ENCODE measurements at places on chromosomes 2 and 18.
A peak's percentile ranks its signal among the peaks of the same experiment; 100 is the strongest.

DNA sequence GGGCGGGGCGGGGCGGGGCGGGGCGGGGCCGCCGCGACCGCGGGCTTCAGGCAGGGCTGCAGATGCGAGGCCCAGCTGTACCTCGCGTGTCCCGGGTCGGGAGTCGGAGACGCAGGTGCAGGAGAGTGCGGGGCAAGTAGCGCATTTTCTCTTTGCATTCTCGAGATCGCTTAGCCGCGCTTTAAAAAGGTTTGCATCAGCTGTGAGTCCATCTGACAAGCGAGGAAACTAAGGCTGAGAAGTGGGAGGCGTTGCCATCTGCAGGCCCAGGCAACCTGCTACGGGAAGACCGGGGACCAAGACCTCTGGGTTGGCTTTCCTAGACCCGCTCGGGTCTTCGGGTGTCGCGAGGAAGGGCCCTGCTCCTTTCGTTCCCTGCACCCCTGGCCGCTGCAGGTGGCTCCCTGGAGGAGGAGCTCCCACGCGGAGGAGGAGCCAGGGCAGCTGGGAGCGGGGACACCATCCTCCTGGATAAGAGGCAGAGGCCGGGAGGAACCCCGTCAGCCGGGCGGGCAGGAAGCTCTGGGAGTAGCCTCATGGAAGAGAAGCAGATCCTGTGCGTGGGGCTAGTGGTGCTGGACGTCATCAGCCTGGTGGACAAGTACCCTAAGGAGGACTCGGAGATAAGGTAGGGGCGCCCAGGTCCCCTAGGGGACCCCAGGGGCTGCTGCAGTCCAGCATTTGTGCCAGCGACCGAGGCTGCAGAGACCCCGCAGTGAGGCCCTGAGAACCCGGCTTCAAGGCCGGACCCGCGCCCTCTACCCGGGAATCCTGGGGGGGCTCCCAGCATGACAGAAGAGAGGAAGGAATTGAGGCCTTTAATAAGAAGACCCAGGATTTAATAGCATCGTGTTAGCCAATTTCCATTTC is at the start of gene KHK:
TSS of gene KHK (plus strand) at position 49 of the 870 bp plus-strand sequence. CDS start at position 537, 488 bp downstream.
- DNase-seq: peak; percentile 74

DNA sequence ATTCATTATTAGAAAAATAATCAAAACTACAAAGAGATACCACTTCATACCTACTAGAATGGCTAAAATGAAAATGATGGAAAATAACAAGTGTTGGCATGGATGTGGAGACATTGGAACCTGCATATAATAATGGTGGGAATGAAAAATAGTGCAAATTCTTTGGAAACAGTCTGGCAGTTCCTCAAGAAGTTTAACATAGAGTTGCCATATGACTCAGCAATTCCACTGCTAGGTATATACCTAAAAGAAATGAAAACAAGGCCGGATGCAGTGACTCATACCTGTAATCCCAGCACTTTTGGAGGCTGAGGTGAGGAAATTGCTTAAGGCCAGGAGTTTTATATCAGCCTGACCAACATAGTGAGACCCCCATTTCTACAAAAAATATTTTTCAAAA is 41.6 kb upstream of the ACYP2 start:
- no peak for DNase-seq

DNA sequence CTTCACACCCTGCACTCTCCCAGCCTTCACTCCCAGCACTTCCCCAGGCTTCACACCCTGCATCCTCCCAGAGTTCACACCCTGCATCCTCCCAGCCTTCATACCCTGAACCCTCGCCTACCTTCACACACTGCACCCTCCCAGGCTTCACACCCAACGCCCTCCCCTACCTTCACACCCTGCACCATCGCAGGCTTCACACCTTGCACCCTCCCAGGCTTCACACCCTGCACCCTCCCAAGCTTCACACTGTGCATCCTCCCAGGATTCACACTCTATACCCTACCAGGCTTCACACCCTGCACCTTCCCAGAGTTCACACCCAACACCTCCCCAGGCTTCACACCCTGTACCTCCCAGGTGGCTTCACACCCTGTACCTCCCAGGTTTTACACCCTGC is 448.7 kb upstream of the MYT1L start:
- DNase-seq: no peak

DNA sequence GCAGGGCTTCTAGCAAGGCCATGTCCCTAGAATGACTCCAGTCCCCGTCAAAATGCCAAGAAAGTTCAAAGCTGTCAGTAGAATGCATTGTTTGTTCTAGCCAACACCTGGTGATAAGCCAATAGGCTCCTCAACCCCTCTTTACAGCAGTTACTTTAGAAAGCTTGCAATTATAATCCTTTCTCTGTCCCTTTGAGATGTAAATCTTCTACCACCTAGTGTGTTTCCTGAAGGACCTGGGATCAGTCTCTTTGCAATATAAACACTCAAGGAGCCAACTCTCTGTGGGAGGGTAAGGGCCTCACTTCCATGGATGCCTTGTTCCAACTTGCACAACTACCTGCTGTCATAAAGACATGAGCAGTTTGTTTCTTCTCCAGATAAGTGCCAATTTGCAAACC is 301.8 kb downstream of the NBAS start:
- DNase-seq: no peak

GRCh38 chr2:9347411-9347881 is 75.9 kb downstream of the ITGB1BP1 start:
- DNase-seq: peak; percentile 33

GRCh38 chr2:237819231-237819630 is 20.7 kb downstream of the RBM44 start:
- DNase-seq: no peak

DNA sequence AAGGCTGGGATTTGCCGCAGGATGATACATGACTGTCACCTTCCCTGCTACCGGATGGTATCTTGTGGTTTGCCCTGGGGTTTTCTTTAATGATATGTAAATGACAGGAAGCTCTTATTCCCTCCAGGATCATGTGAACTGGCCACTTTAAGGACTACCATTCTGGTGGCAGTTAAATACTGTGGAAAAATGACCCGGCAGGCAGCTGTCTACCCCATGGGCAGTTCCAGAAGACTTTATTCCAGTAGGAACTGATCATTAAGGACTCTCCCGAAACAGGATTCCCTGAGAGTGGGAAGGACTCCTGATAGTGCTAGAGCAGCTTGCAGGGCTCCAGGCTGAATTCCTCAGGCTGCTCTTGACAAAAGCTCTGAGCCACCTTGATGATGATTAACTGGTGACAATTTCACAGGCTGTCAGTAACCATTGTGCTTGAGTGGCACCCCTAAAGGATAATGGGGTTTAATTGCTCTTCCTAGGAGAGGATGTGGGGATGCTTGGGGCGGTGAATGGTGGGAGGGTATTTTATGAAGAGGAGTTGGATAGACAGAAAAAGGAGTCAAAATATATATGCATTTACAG is 212.0 kb downstream of the CPS1 start:
- DNase-seq: no peak

GRCh38 chr2:107222466-107222865 is 336.5 kb upstream of the ST6GAL2 start:
- DNase-seq: no peak

DNA sequence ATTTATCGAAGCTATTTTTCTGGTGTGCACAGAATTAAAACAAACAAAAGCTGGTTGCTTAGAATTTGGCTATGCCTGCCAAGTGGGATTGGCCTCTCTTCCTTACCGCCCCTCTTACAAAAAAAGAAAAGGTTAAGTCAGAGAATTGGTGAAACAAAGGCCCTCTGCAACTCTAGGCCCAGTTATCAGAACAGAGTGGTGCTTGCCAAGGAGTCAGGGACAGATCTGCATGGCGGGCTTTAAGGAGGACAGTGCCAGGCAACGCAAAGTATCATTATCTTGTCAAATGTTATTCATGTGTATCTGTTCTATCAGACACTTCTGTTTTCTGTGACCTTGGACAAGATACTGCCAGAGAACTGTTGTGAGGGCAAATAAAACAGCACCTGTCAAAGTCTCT is 78.3 kb downstream of the TGIF1 start:
- no peak for DNase-seq

GRCh38 chr2:221589696-221590095 is 17.6 kb upstream of the EPHA4 start:
- DNase-seq: no peak

DNA sequence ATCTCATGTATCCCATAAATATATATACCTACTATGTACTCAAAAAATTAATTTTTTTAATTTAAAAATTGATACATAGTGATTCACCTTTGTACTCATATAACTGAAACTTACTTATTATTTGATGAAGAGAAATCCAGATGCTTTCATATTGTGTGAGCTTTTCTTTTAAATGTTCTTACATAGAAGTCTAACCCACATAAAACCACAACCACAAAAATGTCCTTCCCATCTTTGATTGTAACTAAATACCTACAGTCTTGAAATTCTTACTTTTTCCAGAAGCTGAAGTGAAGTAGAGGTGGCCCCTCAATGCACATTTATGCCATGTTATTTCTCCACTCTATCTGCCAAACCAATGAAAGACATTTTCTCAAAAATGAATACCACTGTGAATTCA is 117.9 kb upstream of the COL5A2 start:
- no peak for DNase-seq

- DNase-seq: no peak
Observed at GRCh38 chr2:180033993-180034894, 27.1 kb upstream of the CWC22 start.

DNA sequence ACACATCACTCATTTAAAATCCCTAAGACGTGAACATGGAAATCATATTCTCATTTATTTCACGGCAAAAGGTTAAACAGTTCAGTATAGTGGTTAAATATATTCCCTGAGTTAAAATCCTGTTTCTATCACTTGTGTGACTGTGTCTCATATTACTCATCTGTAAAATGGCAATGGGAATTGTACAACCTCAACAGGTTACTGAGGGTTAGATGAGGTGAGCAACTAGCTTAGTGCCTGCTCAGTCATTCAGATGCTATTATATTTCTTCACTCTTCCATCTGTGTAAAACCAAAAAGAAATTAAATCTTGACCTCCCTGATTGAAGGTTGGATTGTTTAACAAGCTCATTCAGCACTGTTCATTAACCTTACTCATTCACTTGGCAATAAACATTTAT is 212.4 kb upstream of the STK17B start:
- no peak for DNase-seq

DNA sequence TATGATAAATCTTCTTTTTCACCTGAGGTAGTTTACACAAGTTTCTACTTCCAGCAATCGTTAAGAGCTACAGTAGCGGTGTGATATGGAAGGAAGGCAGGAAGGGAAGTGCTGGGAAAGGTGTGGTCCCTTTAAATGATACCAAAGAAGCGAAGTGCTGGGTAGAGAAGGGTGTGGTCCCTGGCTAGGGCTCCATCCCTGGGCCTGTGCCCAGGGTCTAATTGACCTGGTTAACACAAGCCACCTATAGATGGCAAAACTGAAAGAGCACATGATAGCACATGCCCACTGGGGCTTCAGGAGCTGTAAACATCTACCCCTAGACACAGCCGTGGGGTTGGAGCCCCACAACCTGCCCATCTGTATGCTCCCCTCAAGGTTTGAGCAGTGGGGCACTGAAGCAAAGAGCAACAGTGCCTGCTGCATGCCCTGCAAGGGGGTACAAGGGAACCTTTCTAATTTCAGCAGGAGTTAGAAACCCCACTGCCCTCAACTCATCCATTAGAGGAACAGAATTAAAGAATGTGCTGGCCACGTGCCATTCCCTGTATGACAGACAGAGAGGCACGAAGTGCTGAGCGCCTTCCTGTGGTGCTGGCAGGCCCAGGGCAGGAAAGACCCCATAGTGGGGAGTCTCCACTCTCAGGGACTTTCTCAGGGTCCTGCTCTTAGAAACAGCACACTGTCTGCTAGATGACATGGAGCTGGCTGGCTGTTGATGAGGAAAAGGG is 153.1 kb upstream of the LMAN1 start:
- no peak for DNase-seq

DNA sequence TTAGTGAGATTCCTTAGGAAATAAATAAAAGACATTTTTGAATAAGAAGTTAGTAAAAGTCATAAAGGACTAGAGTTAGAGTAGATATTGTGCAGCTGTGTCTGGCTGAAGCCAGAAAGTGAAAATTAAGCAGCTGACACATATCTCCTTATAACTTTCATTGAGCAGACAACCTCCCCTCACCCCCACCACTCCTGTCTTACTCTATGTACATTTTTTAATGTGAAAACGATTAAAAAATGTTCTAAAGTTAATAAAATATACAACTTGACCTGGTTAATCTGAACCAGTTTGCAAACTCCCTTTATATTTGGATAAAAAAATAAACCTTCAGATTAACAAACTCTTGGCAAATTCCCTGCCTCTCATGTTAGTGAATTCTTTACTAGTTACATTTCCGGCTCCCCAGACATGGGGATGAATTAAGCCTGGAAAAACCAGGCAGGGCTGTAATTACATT is 462.8 kb downstream of the MEIS1 start:
- no peak for DNase-seq

DNA sequence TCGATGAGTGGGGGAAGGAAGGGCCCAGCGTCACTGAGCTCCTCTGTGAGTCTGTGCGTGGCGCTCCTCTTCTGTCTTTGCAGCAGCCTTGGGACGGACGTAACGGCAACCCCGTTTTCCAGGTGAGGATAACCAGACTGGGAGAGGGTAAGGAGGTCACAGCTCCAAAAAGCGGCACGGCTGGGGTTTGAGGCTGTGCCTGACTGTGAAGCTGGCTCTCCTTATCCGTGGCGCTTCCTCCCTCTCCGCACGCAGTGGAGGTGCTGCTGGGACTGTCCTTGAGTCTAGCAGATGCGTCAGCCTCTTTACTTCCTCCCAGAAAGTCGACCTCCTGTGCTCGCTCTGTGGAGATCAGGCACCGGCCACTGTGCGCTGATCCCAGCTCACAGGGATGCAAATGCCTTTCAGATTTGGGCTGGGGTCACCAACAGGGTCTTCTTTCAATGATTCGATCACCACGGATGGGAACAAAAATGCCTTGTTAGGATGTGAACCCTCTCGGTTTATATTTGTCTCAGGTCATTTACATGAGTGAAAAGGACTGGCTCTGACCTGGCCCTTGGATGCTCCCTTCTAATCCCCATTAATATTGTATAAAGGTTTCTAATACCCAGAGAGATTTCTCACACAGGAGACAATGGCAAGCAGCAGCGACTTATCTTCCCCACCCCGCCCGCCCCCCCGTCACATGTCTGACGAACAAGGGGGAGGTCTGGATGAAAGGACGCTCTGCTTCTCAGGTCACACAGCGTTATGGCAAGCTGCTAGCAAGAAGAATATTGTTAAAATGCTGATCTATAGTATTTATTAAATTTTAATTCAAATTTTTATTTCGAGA is 30.1 kb upstream of the E2F6 start:
- no peak for DNase-seq

- no peak for DNase-seq
Observed at GRCh38 chr18:34637094-34637801, 72.8 kb upstream of the DTNA start.

- DNase-seq: no peak
Observed at GRCh38 chr2:34570266-34570872, 971.3 kb upstream of the FAM98A start.

GRCh38 chr18:3967359-3968180 is 487.5 kb downstream of the DLGAP1 start:
- DNase-seq: no peak

- no peak for DNase-seq
Observed at GRCh38 chr2:162342841-162343240, 1.1 kb upstream of the GCA start.

DNA sequence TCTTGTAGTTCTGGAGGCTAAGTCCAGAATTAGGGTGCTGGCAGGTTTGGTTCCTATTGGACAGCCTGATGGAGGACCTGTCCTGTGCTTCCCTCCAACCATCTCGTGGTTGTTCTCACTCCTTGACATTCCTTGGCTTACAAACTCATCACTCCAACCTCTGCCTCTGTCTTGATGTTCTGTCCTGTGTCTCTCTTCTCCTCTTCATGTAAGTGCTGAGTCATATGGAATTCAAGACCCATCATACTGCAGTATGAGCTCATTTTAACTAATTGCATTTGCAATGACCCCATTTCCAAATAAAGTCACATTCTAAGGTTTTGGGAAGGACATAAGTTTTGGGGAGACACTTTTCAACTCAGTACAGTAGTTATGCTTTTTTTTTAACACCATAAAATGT is 374.7 kb downstream of the TRIB2 start:
- DNase-seq: no peak
